Thymus (tissue), 14 donors: ENCODE measurements at places on chromosomes 16 and 17. TPM values are rescaled to one million over a fixed set of nuclear protein-coding genes. Genes with fewer than 3 reads are reported as not detected.

- no peak for DNase-seq
Measured at GRCh38 chr16:65754820-65755691, 611.4 kb upstream of the CDH5 start.

GRCh38 chr17:30352240-30352814, 18.5 kb upstream of the TMIGD1 start:
- no peak for DNase-seq

- no peak for DNase-seq
Measured at GRCh38 chr17:5783851-5784250, 199.5 kb upstream of the NLRP1 start.

- no peak for DNase-seq
Measured at GRCh38 chr17:50127697-50128361, 2.1 kb downstream of the SAMD14 start.

GRCh38 chr16:75038036-75038858, 39.4 kb downstream of the ZNRF1 start:
- DNase-seq = no peak

GRCh38 chr17:75087558-75088453, at the start of gene SLC16A5:
SLC16A5 (plus strand) TSS chr17:75087954; CDS start chr17:75093637, 5,683 bp downstream.
- no peak for DNase-seq

- no peak for DNase-seq
Measured at GRCh38 chr16:83781-84615, 6.0 kb downstream of the MPG start.

GRCh38 chr16:64253096-64253495, 868.8 kb downstream of the CDH11 start:
- DNase-seq = no peak

DNA sequence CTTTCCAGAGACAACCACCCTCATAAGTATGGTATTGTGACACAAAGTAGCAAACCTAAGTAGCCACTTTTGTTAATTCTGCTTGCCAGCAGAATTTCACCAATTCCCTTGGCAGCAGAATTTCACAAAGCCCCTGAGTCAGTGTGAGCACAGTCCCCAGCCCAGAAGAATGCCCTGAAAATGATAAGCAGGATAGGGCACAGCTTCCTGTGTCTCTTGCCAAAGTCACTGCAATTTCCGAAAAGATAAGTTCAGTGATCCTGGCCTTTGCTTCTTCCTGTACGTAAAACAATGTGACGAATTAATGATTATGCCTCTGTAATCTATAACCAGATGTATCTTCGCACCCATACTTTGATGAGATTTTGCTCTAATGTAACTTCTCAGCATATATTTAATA, 16.0 kb upstream of the WIPF2 start:
- DNase-seq = no peak

GRCh38 chr17:63163158-63163520, 197.1 kb downstream of the TANC2 start:
- DNase-seq = no peak

- no peak for DNase-seq
Measured at GRCh38 chr16:49756775-49757558, 98.9 kb downstream of the ZNF423 start.

- DNase-seq = no peak
Measured at GRCh38 chr17:40462343-40463121, 19.3 kb downstream of the IGFBP4 start.

- DNase-seq = no peak
Measured at GRCh38 chr16:51153577-51154031, 2.5 kb upstream of the SALL1 start.

DNA sequence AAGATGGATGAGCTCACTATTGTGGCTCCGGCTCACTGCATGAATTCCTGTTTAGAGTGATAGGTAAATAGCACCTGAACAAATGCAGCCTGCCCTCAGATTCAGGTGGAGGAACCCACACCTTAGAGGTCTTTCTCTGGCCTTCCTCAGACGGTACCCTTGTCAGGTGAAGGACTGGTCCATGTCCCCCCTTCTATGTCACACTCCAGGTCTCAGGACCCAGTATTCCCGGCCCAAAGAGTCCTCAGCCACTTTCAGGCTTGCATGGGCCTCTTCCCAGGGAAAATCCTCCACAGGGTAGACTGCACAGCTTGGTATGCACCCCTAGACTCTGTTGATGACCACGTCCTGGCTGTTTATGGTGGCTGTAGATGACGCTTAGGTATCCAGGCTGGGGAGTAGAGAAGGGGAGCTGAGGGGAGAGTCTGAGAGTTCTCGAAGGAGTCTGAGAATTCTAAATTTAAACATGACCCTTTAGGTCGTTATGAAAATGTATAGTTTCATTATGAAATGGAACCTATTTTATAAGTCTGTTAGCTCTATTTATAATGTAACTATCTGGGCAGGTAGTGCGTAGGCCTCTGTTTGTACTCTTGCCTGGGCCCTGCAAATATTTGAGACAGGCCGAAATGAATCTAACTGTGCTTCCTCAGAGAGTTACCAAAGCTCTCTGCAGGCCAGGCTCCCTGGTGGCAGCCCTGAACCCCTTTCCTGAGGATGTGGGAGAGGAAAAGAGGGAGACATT, 32.5 kb upstream of the CCR7 start:
- DNase-seq = no peak

- no peak for DNase-seq
Measured at GRCh38 chr17:79990051-79990592, 45.5 kb downstream of the TBC1D16 start.

DNA sequence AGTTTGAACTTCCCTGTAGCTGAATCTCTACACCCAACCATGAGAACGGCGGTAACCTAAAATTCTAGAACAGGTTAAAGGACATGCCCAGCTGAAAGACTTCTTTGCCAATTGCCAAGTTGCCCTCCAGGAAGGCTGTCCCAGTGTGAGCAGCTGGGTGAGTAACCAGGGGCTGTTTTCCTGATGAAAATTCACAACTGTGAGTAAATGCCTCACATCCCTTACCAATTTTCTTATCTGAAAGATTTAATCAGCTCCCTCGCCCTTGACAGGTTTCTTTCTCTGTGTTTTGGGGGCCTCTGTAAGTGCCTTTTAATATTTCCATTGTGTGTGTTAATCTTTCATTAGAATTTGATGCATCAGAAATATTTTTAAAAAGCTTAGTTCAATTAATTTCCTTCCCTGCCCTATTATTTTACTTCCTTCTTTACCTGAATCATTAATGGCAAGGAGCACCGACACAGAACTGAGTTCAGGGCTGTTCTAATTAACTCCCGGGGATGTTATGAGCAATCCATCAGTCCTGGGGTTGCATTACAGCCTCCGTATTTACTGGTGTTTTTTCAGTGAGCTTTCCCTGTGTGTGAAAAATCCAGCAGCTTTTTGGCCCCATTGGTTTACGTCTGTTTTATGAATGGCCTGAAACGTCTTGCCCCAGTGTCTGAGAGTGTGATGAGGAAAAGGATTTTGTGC, 152.9 kb downstream of the CLEC16A start:
- DNase-seq = no peak

DNA sequence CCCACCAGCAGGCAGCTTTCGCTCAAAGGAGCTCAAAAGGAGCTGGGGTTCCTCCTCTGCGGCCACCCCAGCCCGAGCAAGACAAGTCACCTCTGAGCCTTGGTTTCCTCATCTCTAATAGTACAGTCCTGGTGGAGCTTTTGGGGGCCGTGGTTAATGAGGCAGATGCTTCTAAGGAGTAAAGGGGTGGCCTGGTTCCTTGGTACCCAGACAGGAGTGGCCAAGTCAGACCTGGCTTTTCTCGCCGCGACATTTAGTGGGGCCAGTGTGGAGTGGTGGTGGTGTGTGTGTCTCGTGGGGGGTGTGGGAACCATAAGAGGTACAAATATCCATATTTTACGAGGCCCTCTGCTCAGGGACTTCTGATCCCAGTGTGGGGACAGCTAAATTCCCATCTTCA, 6.7 kb downstream of the FOXF1 start:
- DNase-seq = no peak

DNA sequence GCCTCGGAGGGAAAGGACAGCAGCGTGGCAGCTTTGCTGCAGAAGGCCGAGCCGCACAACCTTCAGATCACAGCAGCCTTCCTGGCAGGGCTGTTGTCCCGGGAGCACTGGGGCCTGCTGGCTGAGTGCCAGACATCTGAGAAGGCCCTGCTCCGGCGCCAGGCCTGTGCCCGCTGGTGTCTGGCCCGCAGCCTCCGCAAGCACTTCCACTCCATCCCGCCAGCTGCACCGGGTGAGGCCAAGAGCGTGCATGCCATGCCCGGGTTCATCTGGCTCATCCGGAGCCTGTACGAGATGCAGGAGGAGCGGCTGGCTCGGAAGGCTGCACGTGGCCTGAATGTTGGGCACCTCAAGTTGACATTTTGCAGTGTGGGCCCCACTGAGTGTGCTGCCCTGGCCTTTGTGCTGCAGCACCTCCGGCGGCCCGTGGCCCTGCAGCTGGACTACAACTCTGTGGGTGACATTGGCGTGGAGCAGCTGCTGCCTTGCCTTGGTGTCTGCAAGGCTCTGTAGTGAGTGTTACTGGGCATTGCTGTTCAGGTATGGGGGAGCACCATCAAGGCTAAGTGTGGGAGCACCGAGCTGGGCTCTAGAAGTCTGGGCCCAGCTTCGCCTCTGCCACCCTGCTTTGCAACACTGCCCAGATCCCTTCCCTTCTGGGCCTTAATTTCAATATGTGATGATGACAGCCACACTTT, 18.6 kb downstream of the NOD2 start:
- no peak for DNase-seq

DNA sequence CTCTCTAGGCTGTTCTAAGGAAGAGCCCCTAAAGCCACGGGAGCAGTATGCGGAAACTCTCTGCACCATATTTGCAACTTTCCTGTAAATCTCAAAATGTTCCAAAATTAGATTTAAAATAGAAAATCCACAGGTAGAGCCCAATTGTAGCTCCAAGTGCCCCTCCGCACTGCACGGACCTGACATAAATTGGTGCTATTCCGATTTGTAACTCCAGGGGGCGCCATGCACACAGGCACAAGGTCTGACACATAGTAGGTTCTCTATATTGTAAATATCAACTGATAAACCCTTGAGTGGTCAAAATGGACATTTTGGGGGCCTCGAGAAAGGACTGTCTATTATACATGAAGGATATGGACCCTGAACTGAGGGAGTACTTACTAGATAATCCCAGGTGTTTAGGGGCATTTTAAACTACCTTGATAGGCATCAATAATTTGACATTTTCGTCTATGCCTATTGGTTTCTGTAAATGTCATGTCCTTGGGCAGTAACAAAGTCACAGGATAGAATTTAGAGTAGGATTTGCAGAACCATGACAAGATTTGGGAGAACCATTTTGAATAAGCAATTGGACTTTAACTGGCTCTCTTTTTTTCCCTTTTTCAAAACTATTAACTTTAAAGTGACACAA, 36.6 kb upstream of the TMEM132E start:
- DNase-seq = no peak

GRCh38 chr17:79845601-79845949, 6.3 kb upstream of the CBX4 start:
- no peak for DNase-seq

DNA sequence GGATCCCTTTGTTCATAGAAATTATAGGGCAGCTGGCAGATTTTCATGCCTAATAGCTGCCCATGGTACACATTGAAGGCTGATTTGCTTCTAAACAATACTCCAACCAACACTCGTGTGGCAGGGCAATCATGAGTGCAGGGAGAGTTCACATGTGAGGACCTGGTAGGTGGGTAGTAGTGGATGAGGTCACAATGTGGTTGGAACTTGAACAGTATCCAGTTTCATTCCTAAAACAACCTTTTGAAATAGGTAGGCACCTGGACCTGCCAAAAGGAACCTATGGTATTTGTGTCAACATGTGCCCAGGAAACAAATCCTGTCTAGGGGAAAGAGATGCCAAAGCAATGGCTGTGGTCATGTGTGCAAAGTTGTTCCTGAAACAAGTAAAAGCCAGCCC, 32.8 kb downstream of the CCL4 start:
- DNase-seq = no peak

- no peak for DNase-seq
Measured at GRCh38 chr16:21302454-21302853, 24.4 kb upstream of the CRYM start.

DNA sequence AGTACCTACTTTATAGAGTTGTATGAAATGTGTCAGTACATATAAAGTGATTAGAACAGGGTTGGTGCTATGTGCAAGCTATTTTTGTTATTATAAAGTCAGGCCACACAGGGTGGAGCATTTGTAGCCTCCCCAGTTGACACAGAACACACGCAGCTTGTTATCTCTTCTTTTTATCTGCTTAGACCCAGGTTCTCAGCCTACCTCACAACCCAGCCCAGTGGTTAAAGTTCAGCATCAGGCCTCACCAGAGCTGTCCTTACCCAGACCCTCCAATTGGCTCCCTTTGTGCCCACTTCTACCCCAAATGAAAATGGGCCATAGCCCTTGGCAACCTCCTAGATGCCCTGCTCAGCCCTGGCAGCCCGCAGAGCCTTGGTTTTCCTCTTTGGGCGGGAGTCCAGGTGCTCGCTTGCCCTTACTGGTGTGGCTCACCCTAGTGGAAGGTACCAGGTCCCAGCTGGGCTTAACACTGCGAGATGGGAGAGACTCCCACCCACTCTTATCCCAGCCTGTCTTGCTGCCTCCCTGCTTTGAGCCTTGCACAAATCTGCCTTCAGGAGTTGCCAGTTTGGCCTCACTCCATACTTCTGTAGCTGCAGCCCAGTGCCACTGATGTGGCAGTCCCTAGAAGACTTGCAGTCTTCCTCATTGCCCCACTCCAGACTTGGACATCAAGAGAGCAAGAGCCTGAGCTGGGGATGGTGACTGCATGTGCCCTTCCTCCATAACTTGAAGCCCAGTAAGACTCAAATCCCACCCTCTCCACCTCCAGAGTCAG, 1.1 kb upstream of the PIGS start:
- no peak for DNase-seq

GRCh38 chr16:2707368-2708289, 12.4 kb downstream of the PRSS27 start:
- DNase-seq = no peak

DNA sequence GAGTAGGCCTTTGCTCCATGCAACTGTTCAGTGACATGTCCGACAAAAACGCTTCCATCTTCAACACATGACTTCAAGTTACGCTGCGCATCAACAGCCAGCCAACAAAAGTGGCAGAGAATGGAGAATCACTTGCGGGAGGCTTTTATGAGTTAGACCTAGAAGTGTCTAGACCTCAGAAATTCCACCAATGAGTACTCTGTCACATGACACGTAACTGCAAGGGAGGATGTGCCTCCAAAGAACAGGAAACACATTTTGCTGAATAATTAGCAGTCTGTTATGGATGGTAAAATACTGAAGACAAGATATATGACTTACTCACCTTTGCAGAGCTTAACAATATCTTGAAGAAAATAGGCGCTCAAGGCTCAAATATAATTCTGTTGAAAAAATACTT, 62.1 kb downstream of the MYO1D start:
- DNase-seq = no peak

Gene PLA2G10
- not detected for total RNA-seq

Gene CCL3
- total RNA-seq = 15.9 TPM

Gene GINS2
- total RNA-seq = 23.2 TPM

Gene NOD2
- total RNA-seq = 0.66 TPM

Gene KIF2B
- total RNA-seq = not detected

Gene P2RX1
- 3.6 TPM for total RNA-seq

Gene GLG1
- 38.4 TPM for total RNA-seq

Gene CLEC18A
- total RNA-seq = 0.19 TPM

Gene PRAC1
- not detected for total RNA-seq

Gene LGALS3BP
- total RNA-seq = 66.1 TPM

Gene WFDC1
- total RNA-seq = 0.52 TPM

Gene IL17C
- 0.05 TPM for total RNA-seq
